ENCODE measurements at places on chromosomes 16 and 17.

GRCh38 chr16:30715750-30716445, 16.9 kb downstream of the SRCAP start:
- DNase-seq: no peak

DNA sequence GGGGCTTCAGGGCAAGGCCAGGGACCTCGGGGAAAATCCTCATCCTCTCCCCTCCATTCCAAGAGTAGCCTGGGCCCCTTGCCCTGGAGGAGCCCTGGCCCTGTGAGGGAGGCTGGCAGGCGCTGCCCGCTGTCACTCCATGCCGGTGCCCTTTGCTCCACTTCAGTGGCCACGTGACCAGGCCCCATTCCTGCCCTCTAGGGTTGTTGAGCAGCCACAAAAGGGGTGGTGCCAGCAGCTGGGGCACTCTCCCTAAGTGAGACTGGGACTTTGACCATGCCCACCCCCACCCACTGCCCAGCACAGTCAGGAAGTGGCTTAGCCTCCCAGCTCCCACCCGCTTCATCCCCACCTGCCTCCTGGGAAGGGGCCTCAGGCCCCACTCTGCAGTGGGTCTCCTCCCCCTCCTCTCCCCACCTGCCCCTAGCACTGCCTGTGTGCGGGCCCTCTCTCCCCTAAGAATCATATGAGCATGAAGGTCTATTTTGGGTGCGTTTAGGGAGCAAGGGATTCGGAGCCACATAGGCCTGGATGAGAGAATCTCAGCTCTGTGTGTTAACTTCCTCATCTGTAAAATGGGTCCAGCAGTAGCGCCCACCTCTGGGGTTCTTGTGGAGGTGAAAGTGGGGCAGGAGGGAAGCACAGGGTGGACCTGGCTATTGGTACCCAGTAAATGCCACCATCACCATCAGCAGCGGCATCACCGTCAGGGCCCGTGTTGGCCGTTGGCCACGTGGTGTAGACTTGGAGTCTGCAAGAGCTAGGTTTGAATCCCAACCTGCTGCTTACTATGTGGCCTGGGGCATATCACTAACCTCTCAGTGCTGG, 7.2 kb downstream of the PDK2 start:
- DNase-seq: no peak

DNA sequence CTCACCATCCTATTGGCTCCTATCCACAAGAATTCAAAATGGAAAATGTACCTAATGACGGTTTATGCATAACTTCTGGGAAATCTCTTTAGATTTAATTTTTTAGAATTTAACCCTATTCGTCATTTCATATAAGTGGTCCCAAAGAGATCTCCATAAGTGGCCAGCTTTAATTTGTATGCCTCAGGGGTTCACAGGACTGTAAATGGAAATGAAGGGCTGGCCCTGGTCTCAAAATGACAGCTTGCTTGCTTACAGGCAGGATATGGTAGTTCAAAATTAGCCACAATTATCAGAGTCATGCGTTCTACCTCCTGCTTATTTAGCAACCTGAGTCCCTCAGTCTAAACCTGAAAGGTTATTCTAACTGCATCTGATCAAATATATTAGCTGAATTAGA, 6.6 kb upstream of the NACA2 start:
- no peak for DNase-seq

DNA sequence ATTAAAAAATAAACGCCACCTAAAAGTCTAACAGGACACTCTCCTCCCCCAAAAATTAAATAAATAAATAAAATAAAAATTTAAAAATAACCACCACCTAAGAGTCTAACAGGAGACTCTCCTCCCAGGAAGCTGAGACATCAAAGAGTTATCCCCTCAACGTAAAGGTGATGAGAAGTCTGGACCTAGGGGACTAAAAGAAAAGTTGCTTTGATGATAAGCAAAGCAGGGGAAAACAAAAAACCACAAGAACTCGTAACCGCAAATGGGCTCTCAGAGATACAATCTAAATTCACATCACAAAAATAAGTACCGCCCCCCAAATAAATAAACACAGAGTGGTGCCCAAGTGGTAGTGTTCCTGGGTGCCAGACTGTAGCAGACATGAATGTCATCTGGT, 412.2 kb downstream of the ZFHX3 start:
- DNase-seq: no peak

- DNase-seq: no peak
Observed at GRCh38 chr17:42849451-42850181, 1.4 kb upstream of the AOC3 start.

DNA sequence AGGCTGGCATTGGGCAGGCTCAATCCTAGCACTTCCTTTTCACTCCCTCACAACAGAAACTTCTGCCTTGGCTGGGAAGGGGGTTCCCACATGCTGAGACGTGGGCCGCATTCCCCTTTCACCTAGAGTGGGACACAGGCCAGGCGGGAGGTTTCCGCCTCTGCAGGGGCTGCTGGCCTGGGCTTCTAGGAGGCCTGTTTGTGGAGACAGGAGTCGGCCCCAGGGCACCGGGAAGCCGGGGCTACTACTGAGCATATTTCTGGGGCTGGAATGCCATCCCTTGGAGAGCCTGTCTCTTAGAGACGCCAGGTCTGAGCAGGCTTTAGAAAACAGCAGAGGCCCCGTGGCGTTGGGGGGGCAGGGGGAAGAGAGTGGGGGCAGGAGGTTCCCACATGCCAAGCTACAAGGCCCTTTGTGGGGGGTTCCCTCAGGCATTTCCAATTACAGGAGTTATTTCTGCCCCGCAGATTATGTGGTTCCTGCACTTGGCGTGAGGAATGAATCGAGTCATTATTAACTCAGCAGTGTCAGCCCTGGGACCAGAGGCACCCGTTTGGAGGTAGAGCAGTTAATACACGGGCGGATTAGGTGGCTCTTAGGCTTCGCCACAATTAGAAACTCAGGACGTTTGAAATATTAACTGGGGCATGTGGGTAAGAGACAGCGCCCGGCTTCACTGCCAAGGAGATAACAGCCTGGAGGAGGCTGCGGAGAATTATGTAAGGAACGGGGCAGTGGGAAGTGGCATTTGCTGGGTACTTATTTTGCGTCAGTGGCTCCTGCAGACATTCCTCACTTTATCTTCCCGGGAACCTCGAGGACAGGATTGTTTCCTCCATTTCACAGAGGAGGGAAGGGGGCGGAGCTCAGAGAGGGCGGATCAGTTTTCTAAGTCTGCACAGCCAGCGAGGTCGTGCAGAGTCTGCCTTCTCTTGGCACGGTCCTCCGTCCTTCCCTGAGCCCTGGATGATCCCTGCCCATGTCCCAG, 162.5 kb downstream of the MAF start:
- peak; percentile 65 for DNase-seq

GRCh38 chr17:34542700-34543336, 36.6 kb upstream of the TMEM132E start:
- DNase-seq: no peak

GRCh38 chr17:4786106-4786511, at the start of gene VMO1:
Gene VMO1 (minus strand): TSS chr17:4786364. CDS start chr17:4786352, 12 bp downstream.
- DNase-seq: peak; percentile 64

DNA sequence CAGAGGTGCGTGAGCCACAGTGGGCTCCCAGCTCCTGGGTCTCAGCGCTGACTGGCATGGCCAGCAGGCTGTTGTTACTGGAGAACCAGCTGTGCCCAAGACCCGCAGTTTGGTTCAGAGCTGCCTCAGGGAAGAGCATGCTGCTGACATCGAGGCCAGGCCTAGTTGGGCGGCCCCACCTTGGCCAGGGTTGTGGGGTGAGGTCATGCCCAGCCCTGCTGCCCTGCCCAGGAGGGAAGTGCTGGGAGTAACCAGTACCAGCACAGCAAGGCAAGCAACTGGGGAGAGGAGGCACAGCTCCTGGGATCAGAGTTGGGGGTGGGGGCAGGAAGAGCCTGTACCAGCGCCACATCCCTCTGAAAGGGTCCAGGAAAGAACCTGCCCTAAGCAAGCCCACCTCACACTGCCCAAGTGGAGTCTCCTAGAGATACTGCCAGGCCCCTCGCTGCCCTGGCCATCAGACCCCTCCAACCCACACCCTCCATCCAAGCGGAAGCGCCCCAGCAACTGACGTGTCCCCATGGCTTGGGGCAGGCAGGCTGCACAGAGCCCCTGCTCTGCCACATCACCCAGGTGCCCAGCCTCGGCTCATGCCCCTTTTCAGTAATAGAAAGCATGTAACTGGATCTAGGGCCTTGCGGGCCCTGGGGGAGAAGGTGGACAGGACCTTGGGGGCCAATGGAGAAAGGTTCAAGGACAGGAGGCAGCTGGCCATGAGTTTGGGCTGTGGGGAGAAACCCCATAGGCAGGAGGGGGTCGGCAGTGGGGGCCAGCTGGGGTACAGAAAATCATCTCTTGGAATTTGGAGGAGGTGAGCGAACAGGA, 990 bp downstream of the DOK4 start:
- DNase-seq: no peak

DNA sequence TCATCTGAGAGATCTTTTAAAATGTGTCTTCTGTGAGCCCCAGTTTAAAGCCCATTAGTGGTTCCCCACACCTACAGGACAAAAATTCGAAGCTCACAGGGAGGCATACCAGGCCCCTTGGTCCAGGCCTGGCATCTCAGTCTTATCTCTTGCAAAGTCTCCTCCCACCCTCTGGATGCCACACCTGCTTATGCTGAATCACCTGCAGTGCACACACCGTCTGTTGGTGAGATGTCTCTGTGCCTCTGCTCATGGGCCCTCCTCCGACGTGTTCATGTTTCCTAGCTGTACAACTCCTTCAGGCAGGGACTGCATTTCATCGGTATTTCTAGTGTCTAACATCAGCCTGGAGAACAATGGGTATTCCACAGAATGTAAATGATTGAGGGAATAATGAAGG, 41.6 kb downstream of the RNF157 start:
- no peak for DNase-seq

- DNase-seq: no peak
Observed at GRCh38 chr17:69064001-69064400, 3.3 kb upstream of the ABCA9 start.

DNA sequence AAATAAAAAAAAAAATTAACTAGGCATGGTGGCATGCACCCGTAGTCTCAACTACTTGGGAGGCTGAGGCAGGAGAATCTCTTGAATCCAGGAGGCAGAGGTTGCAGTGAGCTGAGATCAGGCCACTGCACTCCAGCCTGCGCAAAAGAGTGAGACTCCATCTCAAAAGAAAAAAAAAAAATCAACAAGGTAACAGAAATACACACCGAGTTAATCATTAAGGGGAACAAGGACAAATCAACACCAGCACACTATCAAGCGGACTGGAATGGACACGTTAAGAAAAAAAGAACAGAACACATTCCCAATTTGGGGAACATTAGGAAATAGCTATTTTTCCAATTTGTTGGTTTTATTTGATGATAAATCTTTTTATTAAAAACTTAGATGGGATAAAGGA, 28.4 kb upstream of the GLG1 start:
- no peak for DNase-seq

DNA sequence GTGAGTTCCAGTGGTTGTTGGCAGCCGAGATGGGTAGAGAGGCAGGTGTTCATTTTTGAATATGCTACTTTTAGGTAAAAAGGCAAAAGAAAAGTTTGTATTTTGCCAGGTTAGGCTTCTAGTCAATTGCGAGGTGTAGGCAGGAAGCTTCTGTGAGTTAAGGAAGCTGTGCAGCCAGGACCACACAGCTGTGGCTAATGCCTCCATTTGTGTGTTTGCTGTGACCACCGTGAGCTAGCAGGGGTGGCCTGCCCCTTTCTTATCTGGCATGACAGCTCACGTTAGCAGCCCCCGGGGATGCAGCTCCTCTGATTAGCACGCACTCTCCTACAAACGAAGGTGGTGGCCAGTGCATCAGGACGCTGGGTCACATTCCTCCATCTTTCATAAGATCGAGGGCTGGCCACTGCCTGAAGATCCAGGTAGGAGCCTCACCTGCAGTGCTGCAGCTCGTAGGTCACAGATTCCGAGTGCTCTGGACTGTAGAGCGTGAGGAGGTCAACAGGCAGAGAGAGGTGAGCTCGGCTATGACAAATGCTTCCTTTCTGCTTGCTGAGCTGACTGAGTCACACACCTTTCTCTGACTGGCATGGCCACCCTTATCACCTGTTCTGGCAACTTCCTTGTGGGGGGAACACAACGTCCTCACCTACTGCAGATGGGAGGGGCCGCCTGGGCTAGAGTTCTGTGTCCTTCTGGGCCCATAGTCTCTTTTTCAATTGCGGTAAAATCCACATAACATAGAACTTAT, 244.4 kb downstream of the HS3ST3B1 start:
- peak; percentile 7 for DNase-seq

DNA sequence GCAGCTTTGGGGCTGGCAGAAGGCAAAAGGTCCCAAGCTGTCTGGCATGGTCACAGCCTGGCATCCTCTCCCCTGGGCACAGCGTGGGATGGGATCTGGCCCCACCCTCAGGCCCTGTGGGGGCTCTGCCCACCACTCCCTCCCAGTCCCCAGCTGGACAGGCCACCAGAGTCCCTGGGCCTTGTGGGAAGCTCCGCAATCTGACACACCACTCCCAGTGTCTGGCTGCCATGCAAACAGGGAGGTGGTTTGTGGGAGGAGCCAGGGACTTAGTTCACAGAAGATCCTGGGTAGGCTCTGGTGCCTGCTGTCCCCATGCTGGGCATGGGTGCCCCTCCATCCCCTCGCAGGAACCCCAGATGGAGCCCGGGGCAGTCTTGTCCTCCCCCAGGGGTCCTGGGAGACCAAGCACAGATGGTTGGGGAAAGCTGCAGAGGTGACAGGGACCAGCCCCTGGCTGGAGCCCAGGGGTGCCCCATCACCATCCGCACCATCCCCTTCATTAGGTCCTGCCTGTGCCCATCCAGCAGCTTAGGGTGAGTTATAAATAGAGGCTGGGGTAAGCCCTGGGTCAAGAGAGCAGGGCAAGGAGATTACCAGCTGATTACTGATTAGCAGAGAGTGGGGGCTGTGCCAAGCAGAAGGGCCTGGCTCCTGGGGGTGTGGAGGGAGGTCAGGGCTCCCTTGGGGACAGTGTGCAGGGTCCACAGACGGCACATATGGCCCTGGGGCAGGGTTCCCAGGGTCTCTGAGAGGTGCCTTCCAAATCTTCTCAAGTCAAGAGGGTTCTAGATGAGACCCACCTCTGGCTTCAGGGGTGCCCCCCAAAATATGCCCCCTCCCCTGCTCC, 6.2 kb downstream of the FSCN2 start:
- DNase-seq: no peak

- DNase-seq: no peak
Observed at GRCh38 chr17:54937426-54937825, 31.0 kb downstream of the COX11 start.

GRCh38 chr17:55660178-55660886, 62.3 kb downstream of the TMEM100 start:
- DNase-seq: no peak

- no peak for DNase-seq
Observed at GRCh38 chr17:27751622-27752490, 48.5 kb downstream of the NOS2 start.

- DNase-seq: peak; percentile 70
Observed at GRCh38 chr16:87540072-87540896, 47.5 kb upstream of the ZCCHC14 start.

- DNase-seq: no peak
Observed at GRCh38 chr17:43528319-43528987, 17.7 kb downstream of the ETV4 start.

GRCh38 chr16:3541527-3542155, 35.6 kb downstream of the NLRC3 start:
- DNase-seq: no peak

GRCh38 chr17:42337442-42337841, 49.1 kb downstream of the STAT5A start:
- no peak for DNase-seq

Data from retina (tissue), 1 donor.